ENCODE measurements at places on chromosomes 12 and 14.

- DNase-seq = no peak
These were observed 204.9 kb downstream of the ZFP36L1 start for GRCh38 chr14:68587931-68588330.

GRCh38 chr12:89239534-89239933, 112.8 kb downstream of the DUSP6 start:
- DNase-seq = no peak

DNA sequence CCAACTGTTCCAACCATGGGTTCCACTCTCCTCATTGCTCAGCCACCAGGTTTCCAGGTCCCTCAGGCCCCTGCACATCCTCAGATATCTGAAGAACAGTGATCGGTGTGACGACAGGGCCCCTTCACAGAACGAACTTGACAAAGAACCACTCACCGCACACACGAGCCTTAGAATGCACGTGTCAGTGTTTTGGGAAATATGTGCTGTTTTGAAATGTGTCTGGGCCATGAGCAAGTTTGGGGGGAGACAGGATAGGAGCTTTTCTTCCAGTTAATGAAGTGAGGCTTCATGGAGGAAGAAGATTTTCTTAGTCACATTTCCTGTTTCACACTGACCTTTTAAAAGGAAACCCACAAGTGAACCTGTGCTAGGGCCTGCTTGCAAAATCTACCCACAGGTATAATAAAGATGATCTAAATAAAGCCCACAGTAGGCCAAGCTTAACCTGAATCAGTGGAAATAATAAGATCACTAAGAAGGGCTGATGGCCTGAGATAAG, 58.6 kb downstream of the ZFP36L1 start:
- DNase-seq = no peak

- DNase-seq = no peak
These were observed 1.2 kb downstream of the FOS start for GRCh38 chr14:75279763-75280290.

DNA sequence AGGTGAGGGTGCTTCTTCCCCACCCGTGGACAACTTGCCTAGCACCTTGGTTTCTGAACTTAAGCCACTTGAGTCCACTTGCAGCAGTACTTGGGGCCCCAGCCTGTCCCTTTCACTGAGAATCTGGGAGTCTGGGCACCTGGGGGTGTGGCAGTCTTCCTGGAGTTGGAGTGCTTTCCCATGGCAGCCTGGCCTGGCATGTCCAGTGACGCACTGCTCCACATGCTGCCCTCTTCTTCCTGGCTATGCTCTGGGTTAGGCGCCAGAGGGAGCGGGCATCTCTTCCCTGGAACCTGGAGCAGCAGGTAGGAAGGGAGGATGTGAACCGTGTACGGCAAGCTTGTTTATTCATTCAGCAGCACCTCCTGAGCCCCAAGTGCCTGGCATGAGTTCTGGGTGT, 76.4 kb downstream of the PAPOLA start:
- no peak for DNase-seq

- DNase-seq = no peak
These were observed 222.3 kb downstream of the RAD51B start for GRCh38 chr14:68041876-68042354.

GRCh38 chr14:90499121-90499520, 102.3 kb downstream of the CALM1 start:
- DNase-seq = no peak

DNA sequence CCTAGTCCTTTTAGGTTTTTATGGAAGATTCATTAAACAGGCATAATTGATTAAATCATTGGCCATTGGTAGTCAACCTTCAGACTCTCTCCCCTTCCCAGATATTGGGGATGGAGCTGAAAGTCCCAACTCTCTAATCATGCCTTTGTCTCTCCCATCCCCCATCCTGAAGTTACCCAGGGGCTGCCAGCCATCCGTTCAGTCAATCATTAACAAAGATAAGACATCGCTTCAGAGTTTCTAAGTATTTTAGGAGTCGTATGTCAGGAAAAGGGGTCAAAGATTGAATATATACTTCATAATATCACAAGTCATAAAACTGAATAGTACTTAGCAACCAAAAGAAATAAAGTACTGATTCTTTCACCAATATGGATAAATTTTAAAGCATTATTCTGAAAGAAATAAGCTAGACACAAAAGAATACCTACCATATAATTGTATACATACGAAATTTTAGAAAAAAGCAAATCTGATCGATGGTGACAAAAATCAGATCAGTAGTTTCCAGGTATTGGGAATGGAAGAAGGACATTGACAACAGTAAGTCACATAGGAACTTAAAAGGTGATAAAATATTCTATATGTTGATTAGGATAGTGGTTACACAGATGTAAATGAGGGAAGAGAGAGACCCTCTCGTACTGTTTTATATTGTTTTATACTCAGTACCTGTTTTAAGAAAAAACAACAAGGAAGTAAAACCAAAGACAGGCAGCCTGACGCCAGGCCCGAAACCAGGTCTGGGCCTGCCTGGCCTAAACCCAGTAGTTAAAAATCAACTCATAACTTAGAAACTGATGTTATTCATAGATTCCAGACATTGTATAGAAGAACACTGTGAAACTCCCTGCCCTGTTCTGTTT, 414.4 kb downstream of the DAD1 start:
- no peak for DNase-seq

GRCh38 chr14:63517354-63517753, 25.8 kb downstream of the PPP2R5E start:
- no peak for DNase-seq

DNA sequence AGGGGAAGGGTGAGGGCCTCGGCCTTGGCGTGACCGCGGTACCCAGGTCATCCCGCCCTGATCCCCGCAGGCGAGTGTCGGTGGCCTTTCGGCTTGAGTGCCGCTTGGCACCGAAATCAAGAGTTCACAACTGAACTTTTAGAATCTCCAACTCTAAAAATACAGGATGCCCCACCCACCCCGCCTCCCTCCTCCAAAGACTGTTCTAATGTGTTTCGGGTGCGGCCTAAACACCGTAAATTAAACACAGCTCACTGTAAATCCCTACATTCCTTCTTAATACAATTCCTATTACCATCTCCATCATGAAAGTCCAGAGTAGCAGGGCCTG, 11.4 kb downstream of the SCNN1A start:
- DNase-seq = no peak

GRCh38 chr14:72512281-72512680, 381.6 kb downstream of the DPF3 start:
- no peak for DNase-seq

- DNase-seq = peak; percentile 90
These were observed 16.5 kb downstream of the SELPLG start for GRCh38 chr12:108616941-108617858.

- peak; percentile 54 for DNase-seq
These were observed 8.7 kb downstream of the MTERF2 start for GRCh38 chr12:106978035-106978800.

GRCh38 chr12:85280165-85280983, at the start of gene ALX1:
TSS of gene ALX1 (plus strand) at chr12:85280220. CDS start at chr12:85280262, 42 bp downstream.
- DNase-seq = peak; percentile 69

- no peak for DNase-seq
These were observed 166.5 kb downstream of the ZFP36L1 start for GRCh38 chr14:68626386-68626785.

DNA sequence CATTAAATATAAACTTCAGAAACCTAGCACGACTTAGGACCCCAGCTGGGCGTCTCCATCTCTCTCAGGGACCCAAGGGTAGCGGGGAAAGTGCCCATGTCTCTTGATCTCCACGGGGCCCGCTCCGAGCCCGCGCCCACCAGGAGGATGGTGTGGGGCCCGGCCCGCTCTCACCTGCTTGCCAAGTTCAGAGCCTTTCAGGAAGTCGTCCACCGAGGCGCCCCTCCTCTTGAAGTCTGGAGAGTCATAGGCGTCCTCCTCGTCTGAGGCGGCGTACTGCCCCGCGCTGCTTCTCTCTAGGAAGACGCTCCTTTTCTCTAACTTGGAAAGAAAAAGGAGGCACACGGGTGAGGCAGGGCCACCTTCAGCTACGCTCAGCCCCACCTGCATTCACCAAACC, 96.9 kb downstream of the PIWIL1 start:
- DNase-seq = no peak

GRCh38 chr12:123097561-123098084, 53.3 kb downstream of the PITPNM2 start:
- no peak for DNase-seq

GRCh38 chr12:51449580-51450246, 25.1 kb downstream of the SLC4A8 start:
- DNase-seq = peak; percentile 27

DNA sequence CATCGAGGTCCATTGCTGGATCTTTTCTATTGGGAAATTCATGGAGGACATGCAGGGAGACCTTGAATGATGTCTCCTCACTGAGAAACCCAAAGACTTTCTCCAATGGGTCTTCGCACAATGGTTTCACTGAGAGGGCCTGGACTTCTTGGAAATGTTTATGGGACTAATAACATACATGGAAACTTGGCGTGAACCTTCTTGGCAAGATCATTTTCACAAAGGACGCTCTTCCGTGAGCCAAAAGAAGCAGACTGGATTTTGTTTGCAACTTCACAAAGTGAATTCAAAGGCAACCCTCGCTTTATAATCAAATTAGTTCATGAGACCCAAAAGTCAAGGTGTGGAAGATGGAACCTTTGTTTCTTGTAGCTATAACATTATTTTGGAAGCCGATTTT, 154.4 kb downstream of the TMEM132C start:
- DNase-seq = no peak

DNA sequence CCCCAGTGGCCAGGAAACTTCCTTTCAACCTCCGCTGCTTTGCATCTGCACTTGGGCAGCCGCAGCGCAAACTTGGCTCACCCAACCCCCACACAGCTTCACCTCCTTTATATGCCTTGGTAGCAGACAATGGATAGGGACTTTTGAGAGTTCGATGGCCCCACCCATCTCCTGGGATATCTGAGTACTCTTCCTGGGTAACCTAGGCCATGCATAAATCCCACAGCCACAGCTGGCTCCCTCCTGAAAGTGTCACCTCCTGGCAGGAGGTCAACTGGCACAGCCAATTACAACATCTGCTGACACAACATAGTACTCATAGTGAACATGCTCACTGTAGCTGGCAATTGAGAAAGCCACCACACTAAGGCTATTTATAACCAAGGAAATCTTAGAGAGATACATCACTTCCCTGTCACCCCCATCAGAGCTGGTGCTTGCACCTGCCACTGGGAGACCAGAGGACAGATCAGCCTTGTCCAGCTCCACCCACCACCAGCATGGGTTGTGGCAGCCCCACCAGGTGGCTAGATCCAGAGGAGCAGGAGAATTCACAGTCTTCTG, 410.0 kb downstream of the SYT1 start:
- DNase-seq = no peak

DNA sequence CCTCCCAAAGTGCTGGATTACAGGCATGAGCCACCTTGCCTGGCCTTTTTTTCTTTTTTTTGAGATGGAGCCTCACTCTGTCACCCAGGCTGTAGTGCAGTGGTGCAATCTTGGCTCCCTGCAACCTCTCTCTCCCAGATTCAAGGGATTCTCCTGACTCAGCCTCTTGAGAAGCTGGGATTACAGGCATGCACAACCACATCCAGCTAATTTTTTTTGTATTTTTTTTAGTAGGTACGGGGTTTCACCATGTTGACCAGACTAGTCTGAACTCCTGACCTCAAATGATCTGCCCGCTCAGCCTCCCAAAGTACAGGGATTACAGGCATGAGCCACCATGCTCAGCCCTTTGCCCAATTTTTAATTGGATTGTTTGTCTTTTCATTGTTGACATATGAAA, 58.0 kb downstream of the SINHCAF start:
- DNase-seq = no peak

- no peak for DNase-seq
These were observed 3.6 kb upstream of the TPI1 start for GRCh38 chr12:6863586-6864321.

GRCh38 chr12:57151741-57152630, 4.6 kb upstream of the LRP1-AS start:
- DNase-seq = peak; percentile 68

DNA sequence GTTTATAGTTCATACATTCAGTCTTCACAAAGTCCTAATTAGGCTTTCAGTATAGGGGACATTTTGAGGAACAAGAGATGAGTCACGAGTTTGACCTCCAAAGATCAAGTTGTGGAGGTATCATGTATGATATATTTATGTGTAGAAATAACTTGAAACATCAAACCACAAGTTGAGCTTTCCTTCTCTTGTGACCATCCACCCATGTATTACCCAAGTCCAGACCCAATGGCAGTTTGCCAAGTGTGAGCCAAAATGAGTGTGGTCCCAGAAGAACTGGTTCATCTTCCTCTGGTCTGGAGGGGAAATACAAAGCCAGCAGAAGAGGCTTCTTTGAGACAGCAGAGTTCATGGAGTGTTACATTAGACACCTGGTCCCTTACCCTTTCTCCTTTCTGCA, 104.9 kb downstream of the ATP23 start:
- DNase-seq = no peak

DNA sequence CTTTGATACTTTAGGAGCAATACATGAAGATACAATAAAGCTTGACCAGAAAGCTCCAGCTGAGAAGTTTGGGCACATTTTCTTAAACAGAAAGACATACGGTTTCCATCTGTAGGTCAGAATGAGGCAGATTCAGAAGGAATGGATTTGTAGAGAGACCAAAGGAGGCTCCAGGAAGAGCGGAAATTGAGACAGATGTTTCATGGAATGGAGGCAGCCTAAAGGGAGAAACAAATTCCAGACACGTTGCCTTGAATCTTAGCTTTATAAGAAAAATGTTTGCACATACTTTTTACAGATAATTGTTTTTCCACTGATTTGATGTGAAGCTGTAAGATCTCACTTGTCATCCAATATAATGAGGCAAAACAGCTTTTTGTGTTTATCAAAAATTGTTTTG, 24.8 kb downstream of the EPYC start:
- no peak for DNase-seq

DNA sequence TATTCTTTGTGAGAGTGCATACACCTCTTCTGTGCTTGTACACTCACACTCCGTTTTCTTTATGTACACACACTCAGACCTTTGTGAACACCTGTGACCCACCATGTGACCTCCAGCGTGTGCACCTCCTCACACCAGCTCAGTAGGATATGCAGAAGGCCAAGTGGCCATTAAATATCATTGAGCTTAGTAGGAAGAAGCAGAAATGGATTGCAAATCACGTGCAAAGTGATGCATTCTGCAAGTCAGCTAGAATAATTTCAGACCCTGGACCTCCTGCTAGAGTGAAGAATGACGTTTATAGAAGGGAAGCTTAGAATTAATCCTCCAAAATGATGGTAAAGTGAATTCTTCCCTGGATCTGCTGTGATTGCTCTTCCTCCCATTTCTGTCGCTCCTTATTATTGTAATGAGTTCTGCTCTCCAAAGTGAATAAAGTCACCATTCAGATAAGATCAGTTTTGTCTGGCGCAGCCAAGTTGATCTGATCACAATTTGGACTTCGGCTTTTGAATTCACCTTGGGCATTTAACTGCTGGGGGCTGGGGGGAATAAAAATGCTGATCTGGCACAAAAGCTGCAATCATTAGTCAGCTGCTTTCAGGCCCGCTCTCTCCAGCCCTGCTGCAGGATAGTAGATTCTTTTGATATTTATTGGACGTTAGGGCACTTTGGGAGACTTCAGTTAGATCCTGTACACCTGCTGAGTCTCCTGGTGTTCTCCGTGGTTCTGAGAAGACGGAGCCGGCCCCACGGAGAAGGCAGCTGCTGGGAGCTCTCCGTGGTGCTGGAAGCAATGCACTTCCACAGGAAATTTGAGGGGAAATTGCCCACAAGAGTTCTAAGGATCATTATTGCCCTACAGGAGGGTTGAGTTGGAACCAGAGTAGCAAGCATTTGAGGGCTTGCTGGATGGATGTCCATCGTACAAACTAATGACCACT, 12.4 kb upstream of the NRXN3 start:
- DNase-seq = peak; percentile 7

- DNase-seq = peak; percentile 94
These were observed 70.2 kb downstream of the ETV6 start for GRCh38 chr12:11719678-11720099.

- DNase-seq = no peak
These were observed 137.3 kb downstream of the BTG1 start for GRCh38 chr12:92008345-92008744.
